ENCODE measurements at places on chromosomes 2 and 18. TPM values are rescaled to one million over a fixed set of nuclear protein-coding genes. Genes with fewer than 3 reads are reported as not detected.

- H3K4me3 ChIP-seq = no peak overlapping the region
- no peak for DNase-seq
- no peak overlapping the region for H3K27ac ChIP-seq
Observed at GRCh38 chr2:62010632-62011256, 105.3 kb downstream of the COMMD1 start.

DNA sequence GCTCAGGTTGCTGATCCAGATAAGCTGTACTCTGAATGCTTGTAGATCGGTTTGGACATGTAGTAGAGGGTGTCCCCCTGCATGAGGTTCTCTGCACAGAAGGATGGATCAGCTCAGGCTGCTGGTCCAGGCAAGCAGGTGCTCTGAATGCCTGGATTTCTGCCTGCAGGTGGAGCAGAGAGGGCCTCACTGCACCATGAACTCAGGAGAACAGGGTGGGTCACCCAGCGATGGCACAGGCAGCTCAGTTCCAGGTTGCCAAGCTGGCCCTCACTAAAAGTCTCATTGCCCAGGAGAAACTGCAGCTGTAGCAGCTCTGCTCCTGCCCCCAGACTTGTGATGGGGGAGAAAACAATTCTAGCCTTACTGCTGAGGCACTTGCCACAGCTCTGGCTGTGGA is 491.8 kb downstream of the XIRP2 start:
- H3K4me1 ChIP-seq = no peaks in the 10 kb centered on the region
- no peak overlapping the region for H3K4me3 ChIP-seq
- DNase-seq = no peak
- no peaks in the 10 kb centered on the region for H3K36me3 ChIP-seq

GRCh38 chr2:196719110-196719872 is 79.8 kb downstream of the CCDC150 start:
- H3K4me3 ChIP-seq = no peak overlapping the region
- H3K4me1 ChIP-seq = no peaks in the 10 kb centered on the region
- no peak overlapping the region for H3K27ac ChIP-seq
- no peaks in the 10 kb centered on the region for H3K27me3 ChIP-seq
- H3K36me3 ChIP-seq = no peaks in the 10 kb centered on the region
- DNase-seq = no peak

- no peaks in the 10 kb centered on the region for H3K4me1 ChIP-seq
- no peaks in the 10 kb centered on the region for H3K36me3 ChIP-seq
- H3K27ac ChIP-seq = no peak overlapping the region
- no peak overlapping the region for H3K4me3 ChIP-seq
- H3K27me3 ChIP-seq = no peaks in the 10 kb centered on the region
- no peak for DNase-seq
Observed at GRCh38 chr18:77749089-77749488, 499.4 kb downstream of the GALR1 start.

- H3K27me3 ChIP-seq = no peaks in the 10 kb centered on the region
- H3K36me3 ChIP-seq = no peaks in the 10 kb centered on the region
- no peaks in the 10 kb centered on the region for H3K4me1 ChIP-seq
- no peak overlapping the region for H3K4me3 ChIP-seq
- no peak overlapping the region for H3K27ac ChIP-seq
Observed at GRCh38 chr18:51266773-51267172, 69.3 kb upstream of the MEX3C start.

DNA sequence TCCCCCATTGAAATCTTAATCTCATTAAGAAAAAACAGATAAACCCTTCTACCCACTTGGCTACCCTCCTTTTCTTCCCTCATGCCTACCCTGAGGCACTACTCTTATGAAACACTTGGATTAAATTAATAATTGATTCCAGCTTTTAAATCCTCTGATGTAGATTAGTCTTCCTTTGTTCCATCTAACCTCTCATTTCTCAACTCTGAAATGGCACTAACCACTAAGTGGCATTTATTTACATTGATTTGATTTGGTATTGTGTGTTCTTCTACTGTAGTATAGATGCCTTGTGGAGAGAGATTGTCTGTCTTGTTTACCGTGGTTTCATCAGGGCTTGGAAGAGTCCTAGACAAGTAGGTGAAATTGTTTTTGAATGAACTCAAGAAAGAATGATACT is 26.7 kb downstream of the ITGA4 start:
- peaks cover 15% of the 10 kb centered on the region for H3K36me3 ChIP-seq
- H3K27me3 ChIP-seq = no peaks in the 10 kb centered on the region
- no peak overlapping the region for H3K27ac ChIP-seq
- no peak overlapping the region for H3K4me3 ChIP-seq
- DNase-seq = no peak
- no peaks in the 10 kb centered on the region for H3K4me1 ChIP-seq

Gene CLEC4F
- 0.71 TPM for total RNA-seq

DNA sequence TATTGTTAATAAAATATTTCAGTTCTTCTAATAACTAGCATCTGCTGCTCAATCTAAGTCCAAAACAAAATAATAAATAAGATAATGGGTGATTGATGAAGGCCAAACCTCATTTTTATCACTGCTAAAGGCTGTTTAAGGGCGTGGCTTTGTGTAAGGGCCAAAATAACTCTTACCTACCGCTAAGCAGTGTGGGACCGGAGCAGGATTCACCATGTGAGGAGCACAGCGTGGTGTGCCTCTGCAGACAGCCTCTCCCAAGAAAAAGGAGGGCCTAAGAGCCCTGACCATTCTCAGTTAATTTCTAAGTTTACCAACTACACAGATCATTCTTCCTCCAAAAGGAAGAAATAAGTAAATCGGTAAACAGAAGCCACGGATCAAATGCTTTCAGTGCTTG is 353.7 kb downstream of the ARL6IP6 start:
- no peak for DNase-seq
- no peaks in the 10 kb centered on the region for H3K27me3 ChIP-seq
- no peaks in the 10 kb centered on the region for H3K4me1 ChIP-seq

Gene TGFA
- total RNA-seq = 8.2 TPM
